RWPE2 (cell line): ENCODE measurements at places on chromosomes 12 and 14.

GRCh38 chr14:23450379-23450778 lies 14.9 kb upstream of the MYH7 start:
- no peak for DNase-seq

DNA sequence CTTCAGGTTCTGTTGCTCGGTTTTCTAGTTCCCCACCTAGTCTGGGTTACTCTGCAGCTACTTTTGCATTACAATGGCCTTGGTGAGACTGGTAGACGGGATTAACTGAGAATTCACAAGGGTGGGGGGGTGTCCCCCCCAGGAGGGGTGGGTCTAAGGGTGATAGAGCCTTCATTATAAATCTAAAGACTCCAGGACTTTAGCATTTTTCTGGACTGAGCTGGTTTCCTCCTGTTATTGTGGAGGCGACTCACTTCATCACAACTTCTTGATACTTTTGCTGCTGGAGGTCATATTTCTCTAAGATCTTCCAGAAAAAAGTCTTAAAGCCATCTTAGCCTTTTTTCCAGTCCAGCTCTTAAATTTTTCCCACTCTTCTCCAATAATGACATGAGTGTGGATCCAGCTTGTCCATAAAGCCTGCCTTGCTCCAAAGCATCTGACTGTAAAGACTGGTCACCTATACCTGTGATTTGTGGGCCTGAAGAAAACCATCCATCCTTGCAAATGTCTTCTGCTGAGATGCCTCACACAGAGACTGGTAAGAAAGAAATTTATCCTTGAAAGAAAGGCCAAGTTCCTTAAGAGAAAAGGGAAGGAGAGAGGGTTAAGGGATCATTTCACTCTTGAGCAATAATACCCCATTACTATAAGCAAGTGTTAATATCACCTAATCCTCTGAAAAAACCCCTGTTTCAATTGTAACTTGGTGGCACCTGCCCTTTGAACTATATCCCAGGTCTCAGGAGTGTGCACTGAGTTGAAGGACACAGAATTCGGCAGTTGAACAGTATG lies 19.7 kb upstream of the SLC2A14 start:
- DNase-seq, result no peak

- no peak for DNase-seq
Measured at GRCh38 chr12:5809586-5809985, 135.5 kb downstream of the ANO2 start.

DNA sequence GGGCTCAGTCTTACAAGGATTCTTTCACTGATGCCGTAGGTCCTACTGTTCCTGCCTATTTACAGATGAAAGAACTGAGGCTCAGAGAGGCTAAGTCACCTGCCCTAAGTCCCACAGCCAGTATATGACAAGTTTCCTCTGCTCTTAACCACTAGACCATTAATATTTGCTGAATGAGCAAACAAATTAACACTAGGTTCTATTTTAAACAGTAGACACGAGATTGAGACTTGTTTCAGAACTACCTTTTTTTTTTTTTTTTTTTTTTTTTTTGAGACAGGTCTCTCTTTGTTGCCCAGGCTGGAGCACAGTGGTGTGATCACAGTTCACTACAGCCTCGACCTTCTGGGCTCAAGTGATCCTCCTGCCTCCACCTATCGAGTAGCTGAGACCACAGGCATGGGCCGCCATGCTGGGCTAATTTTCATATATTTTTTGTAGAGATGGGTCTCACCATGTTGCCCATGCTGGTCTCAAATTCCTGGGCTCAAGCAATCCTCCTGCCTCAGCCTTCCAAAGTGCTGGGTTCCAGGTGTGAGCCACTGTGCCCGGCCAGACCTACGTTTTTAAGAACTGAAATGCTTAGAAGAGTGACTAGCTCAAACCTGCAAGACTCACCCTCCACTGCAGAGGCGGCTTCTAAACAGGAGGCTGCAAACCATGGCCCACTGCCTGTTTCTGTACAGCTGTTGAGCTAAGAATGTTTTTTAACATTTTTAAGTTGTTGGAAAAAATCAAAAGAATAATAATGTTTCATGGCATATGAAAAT lies 12.9 kb downstream of the SYNE3 start:
- DNase-seq, result no peak

DNA sequence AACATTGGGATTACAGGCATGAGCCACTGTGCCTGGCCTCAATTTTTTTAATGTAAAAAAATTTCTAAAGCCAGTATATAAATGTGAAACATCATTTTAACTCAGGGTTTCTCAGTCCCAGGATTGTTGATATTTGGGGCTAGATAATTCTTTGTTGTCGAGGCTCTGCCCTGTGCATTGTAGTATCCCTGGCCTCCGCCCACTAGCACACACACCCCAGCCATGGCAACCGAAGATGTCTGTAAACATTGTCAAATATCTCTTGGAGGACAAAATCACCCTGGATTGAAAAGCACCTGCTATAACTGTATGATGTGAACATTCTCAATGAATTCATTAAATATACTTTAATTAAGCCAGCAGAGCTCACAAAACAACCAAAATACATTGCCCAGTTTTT lies 8.4 kb upstream of the CIT start:
- no peak for DNase-seq

DNA sequence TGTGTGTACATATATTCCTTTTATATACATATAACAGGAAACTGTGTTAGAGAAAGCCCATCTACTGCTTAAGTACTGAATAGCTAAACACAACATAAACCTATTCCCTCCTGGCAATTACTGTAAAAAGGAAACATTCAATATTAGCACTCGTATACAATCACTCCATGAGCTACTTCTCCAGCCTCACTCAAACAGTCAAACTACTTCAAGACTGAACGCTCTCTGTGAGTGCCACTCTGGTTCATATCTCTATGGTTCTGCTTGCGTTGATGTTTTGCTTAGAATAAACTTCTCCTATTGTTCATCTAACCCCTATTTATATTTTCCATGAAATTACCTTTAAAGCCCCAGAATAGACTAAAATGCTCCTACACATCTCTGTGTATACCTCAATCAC lies 243.7 kb downstream of the MED13L start:
- DNase-seq, result no peak

DNA sequence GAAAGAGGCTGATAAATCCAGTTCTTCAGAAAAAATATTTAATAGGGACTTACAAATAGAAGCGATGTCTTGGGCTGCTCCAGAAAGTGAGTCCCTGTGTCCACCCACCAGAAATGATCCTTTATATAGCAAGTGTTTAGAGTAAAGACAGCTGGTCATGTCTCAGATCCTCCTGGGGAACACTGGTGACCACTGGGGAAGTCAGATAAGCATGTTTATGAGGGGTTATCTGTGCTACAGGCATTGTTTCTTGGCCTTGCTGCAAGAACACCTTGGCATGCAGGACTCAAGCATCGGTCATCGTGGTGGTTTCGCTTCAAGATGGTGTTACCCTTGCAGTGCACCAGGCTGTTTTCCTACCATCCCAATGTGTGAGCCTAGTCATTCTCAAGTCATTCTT lies 27.2 kb downstream of the CPM start:
- no peak for DNase-seq

- DNase-seq, result no peak
Measured at GRCh38 chr12:108567406-108568337, 5.3 kb downstream of the ISCU start.

- DNase-seq, result no peak
Measured at GRCh38 chr14:97379091-97379531, 581.9 kb downstream of the VRK1 start.

DNA sequence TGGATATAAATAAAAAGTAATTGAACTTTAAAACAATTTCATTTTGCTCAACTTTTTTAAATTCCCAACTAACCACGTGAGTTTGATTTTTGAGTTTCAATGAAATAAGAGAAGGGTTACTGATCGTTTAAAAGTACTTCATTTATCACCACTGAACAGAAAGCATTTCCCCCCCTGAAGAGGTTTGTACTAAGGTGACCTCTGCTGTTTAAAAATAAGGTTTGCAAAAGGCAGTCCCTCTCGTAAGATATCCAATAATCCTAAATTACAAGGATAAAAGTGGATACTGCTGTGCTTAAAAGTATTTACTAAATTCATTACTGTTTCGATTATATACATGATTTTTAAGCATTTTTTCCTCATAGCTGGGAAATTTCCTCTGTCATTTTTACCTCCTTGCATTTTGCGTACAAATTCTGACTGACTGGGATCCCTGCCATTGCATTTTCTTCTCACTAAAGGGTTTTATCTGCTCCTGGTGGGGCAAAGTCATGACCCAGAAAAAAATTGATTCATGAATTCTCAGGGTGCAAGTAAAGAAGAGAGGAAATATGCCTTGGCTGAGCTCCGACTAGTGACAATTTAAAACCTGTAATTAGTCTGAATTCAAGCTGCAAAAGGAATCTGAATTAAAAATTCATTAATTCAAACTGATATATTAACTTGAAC lies 463.8 kb downstream of the PRKD1 start:
- DNase-seq, result no peak

DNA sequence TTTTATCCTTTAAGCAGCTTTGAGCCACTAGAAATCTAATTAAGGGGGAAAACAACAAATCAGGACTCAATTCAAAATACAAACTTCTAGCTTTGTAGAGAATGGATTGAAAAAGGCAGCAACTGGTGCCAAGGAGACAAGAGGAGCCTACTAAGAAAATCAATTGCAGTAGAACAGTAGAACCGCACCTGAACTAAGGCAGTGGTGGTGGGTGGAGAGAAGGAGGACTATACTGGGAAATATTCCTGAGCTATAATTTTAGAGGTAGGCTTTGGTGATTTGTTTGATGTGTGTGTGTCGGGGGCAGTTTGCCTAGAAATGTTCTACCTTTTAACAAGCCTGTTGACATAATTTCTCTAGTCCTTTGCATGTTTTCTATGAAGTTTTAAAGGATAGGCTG lies 270.9 kb upstream of the SYT10 start:
- DNase-seq, result no peak
